Activated CD4-positive, alpha-beta T cell treated with anti-CD3 and anti-CD28 coated beads for 24 hours (primary cell): ENCODE measurements at places on chromosomes 3 and 15.

- no peak for DNase-seq
Measured at GRCh38 chr3:137761563-137762503, 2.3 kb upstream of the SOX14 start.

- no peak for DNase-seq
Measured at GRCh38 chr3:59631482-59631881, 581.7 kb upstream of the CFAP20DC start.

- peak; percentile 25 for DNase-seq
Measured at GRCh38 chr15:52735231-52736089, 54.7 kb downstream of the ONECUT1 start.

GRCh38 chr3:123781138-123781537 lies 103.0 kb downstream of the MYLK start:
- DNase-seq = no peak

- no peak for DNase-seq
Measured at GRCh38 chr3:150790629-150791028, 27.7 kb upstream of the SIAH2 start.

DNA sequence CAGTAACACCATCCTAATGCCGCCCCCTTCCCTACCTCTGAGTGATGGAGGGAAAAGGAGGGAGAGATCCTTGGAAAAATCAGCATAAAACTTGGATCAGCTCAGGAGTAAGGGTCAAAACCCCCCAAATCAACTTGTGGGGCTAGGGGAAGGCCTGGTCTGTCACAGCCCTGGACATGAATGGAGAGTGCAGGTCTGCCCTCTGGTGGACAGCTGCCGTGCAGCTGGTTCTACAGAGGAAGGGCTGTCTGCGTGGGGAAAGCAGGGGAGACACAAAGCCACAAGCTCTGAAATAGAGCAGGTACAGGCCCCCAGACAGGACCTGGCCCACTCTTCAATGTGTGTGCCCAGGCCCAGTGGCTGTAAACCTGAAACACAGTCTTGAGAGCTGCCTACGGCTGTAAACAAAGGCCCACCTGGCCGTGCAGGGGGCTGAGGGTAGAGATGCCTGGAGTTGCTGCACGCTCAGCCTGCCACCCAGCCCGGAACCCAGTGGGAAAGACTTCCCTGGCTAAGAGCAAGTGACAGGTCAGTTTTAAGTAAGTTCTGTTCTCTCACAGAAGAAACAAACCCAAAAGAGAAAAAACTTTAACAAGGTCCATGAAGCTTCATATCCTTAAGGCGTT lies 16.4 kb downstream of the CLK3 start:
- peak; percentile 31 for DNase-seq

- no peak for DNase-seq
Measured at GRCh38 chr3:143255739-143256138, 136.2 kb downstream of the CHST2 start.

DNA sequence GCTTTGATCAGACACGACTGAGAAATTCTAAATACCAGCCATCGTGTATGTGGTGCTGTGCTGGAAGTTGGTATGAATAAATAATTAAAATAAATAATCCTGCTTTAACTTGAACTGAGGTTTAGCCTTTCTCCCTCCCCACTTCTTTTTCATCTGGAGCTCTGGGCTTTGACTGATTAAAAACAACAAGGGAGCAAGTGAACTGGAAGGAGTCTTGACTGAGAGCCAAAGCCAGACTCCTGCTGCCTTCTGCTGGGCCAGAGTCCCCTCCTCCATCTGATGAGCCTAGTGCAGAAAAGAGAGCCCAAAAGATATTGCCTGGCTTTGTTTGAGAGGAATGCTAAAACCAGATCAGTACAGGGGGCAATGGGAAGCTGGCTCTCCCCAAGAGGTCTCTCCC lies 96.0 kb downstream of the CCNL1 start:
- DNase-seq = no peak

DNA sequence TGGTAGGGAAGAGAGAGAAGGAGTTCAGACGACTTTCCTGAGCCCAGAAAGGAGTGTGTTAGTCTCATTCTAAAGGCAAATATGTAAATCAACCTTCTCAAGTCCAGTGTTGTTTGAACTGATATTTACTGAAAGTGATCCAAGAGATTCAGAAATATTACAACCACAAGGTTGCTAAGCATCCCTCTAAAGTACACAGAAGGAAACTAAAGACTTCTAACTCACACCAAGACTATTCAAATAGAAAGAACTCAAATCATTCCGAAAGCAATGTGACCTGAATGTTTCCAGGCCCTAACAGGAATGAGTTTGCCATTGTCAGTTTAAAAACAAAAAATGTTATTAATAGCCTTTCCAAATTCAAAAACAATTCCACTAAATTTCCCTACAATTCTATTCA lies 56.9 kb upstream of the VGLL3 start:
- no peak for DNase-seq

- no peak for DNase-seq
Measured at GRCh38 chr3:11131371-11131770, 22.9 kb upstream of the HRH1 start.

DNA sequence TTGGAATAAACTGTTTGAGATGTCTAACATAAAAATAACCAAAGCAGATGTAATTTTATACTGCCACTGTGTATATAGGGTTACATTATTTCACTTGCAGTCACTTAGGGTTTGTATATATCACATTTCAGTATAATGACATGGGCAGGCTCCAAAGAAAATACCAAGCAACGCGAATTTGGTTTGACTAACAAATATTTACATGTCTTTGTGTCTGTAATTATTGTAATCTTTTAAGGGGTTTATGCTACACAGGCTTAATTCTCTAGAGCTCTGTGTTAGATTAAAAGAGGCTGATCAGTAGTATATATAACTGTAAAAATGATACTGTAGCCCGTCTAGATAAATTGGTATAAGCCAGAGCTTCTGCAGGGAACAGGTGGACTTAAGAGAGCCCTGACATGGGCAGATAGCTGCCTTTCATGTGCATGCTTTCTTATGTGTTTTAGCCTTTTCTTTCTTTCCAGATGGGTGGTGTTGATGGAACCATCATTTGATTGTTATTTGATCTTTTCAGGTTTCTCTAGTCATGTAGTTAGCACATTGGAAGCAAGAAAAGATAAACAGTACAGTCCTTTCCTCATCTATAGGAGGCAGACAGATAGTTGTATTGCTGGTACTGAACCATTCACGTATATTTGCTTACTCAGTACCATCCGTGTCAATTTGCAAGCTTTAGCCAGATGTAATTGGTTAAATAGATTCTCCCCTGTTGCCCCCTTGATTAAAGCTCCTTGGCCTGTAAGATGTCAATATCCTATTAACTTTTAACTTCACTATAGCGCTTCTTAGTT lies 86.1 kb downstream of the GALK2 start:
- DNase-seq = no peak

DNA sequence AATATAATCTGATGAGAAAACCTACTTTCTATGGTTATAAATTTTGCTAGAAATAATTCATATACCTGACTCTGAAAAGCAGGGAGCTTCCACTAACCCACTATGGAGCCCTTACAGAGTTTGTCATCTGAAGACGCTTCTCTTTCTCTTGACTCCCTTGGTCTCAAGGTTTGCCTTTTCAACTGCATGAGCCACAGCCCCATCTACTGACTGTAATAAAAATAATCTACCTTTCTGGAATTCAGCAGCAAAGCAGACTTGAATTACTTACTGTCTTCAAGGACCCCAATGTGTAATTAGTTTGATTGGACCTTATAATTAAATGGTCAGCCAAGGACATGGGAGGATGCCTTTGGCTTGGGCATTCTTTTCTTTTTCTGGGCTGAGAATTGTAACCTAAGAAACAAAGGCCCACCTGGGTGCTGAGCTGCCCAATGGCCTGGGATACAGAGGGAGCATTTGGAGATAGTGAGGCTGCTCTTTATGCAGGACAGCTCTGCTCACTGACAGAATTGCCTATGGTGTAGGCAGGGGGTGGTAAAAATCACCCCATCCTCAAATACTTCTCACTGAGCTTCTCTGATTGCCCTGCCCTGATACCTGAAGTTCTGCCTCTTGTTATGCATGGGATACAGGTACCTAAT lies 178.6 kb upstream of the TRIM42 start:
- no peak for DNase-seq

DNA sequence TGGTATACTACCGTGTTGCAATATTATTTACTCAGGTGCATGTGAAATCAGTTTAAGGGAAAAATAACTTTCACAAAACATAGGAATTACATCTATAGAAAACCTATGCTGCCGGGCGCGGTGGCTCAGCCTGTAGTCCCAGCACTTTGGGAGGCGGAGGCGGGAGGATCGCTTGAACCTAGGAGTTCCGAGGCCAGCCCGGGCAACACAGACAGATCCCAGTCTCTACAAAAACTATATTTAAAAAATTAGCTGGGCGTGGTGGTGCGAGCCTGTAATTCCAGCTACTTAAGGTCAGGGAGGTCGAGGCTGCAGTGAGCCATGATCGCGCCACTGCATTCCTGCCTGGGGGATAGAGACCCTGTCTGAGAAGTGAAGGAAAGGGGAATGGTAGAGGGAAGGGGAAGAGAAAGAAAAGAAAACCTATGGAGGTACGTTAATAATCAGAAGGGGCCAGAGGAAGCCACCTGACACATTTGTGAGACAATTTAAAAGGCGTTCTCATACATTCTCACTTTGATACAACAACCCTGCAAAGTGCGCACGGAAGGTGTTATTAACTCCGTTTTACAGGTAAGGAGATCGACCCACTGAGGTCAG lies 456 bp upstream of the TMEM62 start:
- no peak for DNase-seq

- DNase-seq = no peak
Measured at GRCh38 chr3:155425396-155425795, 131.9 kb upstream of the STRIT1 start.

- no peak for DNase-seq
Measured at GRCh38 chr3:52084954-52085680, 28.7 kb upstream of the DUSP7 start.

GRCh38 chr3:111068574-111068973 lies 3.0 kb upstream of the NECTIN3 start:
- no peak for DNase-seq

DNA sequence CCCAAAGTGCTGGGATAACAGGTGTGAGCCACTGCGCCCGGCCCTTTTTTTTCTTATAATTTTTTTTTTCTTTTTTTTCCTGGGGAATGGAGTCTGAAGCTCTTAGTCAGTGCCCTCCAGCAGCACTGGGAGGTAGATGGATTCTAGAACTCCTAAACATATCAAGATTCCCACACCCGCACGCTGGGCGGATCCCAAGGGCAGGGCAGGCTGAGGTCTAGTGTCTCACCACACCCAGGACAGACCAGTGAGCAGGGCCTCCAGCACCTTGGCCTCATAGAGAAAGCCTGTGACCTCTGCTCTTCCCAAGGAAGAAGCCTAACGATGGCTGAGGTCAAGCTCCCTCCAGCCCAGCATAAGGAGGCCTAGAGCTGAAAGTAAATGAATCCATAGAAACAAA lies 153.7 kb upstream of the MEF2A start:
- DNase-seq = no peak

DNA sequence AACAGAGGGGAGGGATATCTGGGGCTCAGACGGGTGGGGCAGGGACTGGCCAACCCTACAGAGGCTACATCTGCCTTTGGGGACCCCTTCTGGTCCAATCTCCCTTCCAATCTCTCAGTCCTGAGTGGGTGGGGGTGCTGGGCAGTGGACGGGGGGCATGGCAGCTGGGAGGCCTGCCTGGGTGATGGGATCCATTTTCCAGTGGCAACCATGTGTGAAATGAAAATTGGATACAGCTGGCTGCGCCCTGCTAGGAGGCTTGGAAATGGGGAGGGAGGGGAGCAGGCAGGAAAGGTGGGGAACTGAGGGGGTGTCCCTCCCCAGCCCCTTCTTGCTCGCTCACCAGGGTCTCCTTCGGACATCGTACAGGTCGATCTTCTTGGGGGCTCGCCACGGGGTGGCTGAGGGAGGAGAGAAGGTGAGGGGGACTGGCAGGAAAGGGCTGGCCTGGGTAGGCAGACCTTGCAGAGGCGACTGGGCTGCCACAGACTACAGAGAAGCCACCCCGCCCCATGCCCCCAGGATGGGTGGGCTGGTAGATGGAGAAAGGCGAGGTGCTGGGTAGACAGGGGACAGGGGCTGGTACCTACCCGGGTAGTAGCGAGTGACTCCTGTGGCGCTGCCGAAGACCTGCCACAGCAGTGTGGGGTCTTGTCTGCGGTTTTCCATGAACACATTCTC lies 21.2 kb upstream of the TMEM115 start:
- no peak for DNase-seq

- DNase-seq = no peak
Measured at GRCh38 chr3:135267487-135267886, 472.4 kb downstream of the EPHB1 start.

DNA sequence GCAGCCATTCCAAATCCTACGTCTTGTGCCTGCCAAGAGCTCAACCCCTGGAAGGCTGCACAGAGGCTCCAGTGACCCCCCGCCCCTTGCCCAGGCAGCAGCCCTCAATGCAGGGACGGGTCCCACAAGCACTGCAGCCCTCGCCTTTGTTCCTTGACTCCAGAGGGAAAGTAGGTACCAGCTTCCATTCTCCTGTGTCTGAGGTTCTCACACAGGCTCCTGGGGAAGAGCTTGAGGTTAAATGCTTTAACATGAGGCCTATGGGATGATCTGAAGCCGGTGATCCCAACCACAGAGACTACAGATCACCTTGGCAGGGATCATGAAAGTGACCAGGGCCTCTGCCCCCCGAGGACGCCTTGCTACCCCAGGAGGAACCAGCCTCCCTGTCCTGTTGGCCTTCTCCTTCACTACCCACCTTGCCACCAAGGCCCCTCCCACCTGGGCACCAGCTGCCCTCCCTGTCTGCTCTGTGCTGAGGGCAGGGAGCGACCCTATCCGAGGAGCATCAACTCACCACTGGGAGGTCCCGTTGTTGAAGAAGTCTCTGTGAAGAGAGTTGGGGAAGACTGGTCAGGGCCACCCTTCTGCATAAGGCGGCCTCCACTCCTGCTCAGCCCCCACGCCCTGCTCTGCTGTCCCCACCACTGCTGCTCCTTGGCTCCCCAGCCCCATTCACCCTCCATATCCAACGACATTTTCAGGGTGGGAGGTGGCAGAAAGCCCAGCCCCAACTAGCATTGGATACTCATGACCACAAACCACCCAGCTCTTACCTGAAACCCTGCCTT lies 95.3 kb downstream of the SEC22A start:
- DNase-seq = no peak

- peak; percentile 3 for DNase-seq
Measured at GRCh38 chr3:46406788-46407611, at the start of the genes CCR5AS and CCRL2. CCR5AS (minus strand) TSS chr3:46407066. CCRL2 (plus strand) TSS chr3:46407259; CDS start chr3:46408080, 821 bp downstream.

GRCh38 chr15:83199288-83199687 lies 8.3 kb downstream of the HDGFL3 start:
- DNase-seq = no peak

- DNase-seq = no peak
Measured at GRCh38 chr3:69409831-69410230, 23.9 kb upstream of the FRMD4B start.

- no peak for DNase-seq
Measured at GRCh38 chr3:147215660-147216059, 190.7 kb downstream of the ZIC4 start.
